ENCODE measurements at places on chromosomes 12 and 14. TPM values are rescaled to one million over a fixed set of nuclear protein-coding genes. Genes with fewer than 3 reads are reported as not detected.

The KRT80 gene
- total RNA-seq = 5.5 TPM

The CD4 gene
- 19.7 TPM for total RNA-seq

The COL2A1 gene
- total RNA-seq = not detected

The HAL gene
- total RNA-seq = 1.5 TPM

The INSM2 gene
- not detected for total RNA-seq

All from omental fat pad (tissue), 4 donors.